ENCODE measurements at places on chromosomes 11 and 22.

GRCh38 chr11:100467821-100468508 is 219.1 kb upstream of the ARHGAP42 start:
- DNase-seq: peak; percentile 7

GRCh38 chr11:57377107-57377506 is 3.8 kb downstream of the PRG3 start:
- DNase-seq: no peak

GRCh38 chr11:79237091-79237490 is 203.7 kb downstream of the TENM4 start:
- no peak for DNase-seq

- no peak for DNase-seq
Measured at GRCh38 chr22:29873943-29874342, 9.0 kb upstream of the MTMR3 start.

GRCh38 chr11:128948583-128948982 is 5.9 kb upstream of the TP53AIP1 start:
- no peak for DNase-seq

- DNase-seq: no peak
Measured at GRCh38 chr11:77882396-77882795, 61.5 kb downstream of the AAMDC start.

- no peak for DNase-seq
Measured at GRCh38 chr11:114027391-114027790, 32.1 kb upstream of the ZBTB16 start.

GRCh38 chr22:43270314-43270908 is 72.8 kb downstream of the SCUBE1 start:
- peak; percentile 32 for DNase-seq

DNA sequence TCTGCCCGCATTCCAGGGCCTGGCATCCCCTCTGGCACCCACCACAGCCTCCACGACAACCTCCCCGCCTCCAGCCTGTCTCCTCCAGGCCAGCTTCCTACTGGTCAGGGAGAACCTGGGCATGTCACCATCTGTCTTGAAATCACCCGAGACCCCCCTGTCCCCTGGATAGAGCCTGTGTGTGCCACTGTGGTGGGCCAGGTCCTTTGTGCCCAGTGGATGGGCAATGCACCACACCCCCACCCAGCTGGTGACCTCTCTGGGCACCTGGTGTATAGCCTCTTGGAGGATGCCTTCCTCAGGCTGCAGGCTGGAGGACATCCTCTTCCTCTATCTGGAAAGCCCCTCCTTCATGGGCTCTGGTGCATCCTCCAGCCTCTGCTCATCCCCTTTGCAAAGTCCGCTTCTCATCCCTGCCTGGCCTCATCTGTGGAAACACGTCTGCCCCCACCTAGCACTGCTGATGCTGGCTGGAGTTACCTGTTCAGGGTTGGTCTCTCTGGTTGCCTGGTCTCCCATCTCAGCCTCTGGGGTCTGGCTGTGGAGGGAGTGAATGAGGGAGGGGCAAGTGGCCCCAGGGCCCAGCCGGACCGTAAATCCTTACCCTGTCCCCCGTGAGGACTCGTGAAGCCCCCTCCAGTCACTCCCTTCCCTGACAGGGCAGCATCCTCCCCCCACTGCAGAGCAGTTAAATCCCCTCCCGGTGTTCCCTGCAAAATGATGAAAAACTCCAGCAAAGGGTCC is 589.6 kb downstream of the TBC1D22A start:
- no peak for DNase-seq

DNA sequence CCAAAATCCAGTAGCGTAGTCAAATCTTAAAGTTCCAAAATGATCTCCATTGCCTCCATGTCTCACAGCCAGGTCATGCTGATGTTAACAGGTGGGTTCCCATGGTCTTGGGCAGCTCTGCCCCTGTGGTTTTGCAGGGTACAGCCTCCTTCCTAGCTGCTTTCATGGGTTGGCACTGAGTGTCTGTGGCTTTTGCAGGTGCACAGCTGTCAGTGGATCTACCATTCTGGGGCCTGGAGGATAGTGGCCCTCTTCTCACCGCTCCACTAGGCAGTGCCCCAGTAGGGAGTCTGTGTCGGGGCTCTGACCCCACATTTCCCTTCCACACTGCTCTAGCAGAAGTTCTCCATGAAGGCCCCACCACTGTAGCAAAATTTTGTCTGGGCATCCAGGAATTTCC is 132.8 kb downstream of the KCNC1 start:
- DNase-seq: no peak

GRCh38 chr11:72856065-72856464 is 41.9 kb downstream of the ATG16L2 start:
- DNase-seq: no peak

DNA sequence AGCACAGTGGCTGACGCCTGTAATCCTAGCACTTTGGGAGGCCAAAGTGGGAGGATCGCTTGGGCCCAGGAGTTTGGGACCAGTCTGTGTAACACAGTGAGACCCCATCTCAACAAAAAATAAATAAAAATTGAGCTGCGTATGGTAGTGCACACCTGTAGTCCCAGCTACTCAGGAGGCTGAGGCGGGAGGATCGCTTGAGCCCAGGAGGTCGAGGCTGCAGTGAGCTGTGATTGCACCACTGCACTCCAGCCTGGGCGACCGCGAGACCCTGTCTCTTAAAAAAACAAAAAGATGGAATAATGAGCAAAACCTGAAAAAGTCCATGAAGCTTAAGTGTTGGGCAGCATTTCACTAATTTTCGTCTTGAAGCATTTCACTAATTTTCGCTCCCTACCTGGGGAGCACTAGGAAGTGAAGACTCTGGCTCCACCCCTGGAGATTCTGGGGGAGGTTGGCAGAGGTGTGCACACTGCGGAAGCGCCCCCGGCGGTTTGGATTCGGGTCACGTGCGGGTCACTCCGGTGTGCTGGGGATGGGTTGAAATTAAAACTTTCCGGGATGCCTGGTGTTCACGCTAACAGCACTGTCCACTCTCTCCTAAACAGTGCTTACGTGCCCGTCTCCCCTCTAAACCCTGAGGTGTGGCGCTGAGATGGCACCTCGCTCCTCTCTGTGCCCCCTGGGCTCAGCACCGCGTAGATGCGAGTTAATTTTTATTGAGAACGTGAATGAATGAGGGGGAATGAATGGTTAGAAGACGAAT is 906 bp upstream of the NAA40 start:
- peak; percentile 76 for DNase-seq

DNA sequence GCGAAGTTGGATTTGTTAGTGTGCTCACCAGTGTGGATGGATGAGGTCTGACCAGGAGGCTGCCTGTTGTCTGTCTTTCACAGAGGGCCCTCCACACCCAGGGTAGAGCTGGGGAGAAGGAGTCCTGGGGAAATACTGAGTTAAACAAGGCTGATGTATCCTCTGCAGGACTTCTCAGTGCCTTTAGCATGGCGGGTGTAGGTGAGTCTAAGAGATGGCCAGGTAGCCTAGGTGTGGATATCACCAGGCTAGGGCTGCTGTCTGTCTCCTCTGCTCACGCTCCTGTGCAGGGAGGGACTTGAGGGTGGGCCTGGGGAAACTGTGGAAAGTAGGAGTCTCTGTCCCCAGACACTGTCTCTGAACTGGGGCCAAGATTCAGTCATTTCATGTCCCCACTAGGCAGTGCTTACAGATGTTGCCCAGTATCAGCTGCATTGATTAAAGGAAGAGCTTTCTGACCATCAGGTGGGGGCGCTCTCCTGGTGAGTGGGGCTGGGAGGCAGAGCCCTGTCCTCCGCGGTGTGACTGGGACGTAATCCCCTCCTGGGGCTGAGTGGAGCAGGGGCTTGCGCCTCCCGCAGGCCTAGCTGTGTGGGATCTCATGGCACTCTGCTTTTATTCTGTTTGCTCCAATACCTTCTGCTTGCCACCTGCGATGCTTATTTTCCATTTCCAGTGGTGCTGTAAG is 35.5 kb upstream of the CCDC188 start:
- peak; percentile 10 for DNase-seq

DNA sequence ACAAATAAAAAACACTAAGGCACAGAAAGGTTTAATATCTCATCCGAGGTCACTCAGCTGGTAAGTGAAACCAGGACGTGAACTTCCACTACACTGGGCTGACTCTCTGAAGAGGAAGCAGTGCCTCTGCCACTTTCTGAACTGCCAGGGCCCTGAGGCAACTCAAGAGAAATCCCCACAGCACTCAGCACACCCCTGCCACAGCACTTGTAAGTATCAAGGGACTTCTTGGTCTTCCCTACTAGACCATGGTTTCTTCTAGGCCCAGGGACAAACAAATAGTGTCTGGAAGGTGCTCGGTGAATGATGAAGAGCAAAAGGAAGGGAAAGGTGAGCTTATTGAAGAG is 49.7 kb downstream of the RPL27A start:
- no peak for DNase-seq

DNA sequence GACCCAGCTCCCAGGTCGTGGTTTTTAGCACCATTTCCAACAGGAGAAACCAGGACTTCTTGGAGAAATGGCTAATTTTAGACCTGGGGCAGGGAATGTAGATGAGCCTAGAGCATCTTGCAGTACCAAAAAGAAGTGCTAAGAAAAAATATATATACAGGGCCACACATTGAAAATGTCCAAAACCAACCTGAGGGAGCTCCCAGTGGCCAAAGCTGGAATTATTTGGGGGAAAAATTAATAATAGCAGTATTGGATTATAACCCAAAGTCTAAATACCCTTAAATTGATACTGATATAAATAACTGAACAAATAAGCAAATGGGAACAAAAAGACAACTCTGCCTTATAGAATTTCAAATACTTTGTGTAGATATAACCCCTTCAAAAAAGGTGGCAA is 108.0 kb downstream of the PARVA start:
- DNase-seq: peak; percentile 17

GRCh38 chr11:6377902-6378639 is 12.2 kb upstream of the SMPD1 start:
- DNase-seq: peak; percentile 49

DNA sequence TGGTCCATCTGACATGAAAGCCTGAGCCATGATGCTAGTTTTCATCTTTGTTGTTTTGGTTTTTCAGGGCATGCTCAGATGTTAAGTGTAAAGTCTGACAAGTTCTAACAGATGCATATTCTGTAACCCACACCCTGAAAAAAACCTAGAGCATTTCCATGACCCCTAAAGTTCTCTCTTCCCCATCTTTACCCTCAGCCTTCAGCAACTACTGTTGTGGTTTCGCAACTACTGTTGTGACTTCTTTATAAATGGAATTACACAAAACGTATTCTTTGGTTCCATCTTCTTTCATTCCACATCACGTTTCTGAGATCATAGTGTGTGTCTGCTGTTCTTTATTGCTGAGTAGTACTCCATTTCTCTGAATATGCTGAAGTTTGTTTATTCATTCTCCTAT is 65.1 kb upstream of the LDLRAD3 start:
- DNase-seq: no peak

- DNase-seq: peak; percentile 48
Measured at GRCh38 chr11:36509201-36509639, 852 bp downstream of the TRAF6 start.

DNA sequence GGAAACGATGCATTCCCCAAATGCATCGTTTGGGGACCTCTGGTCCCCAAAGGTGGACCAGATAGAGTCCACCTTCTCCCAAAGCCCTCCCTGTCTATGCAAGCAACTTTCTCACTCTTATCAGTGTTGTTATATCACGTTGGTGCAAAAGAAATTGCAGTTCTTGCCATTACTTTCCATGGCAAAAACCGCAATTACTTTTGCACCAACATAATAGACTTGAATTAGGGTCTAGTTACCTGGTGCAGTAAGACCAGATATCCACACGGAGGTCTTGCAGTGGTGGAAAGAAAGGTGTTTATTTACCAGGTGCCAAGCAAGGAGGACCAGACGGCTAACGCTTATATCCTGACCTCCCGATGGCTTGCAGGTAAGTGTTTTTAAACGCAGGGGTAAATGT is 129.0 kb downstream of the MIAT start:
- DNase-seq: no peak

- DNase-seq: peak; percentile 74
Measured at GRCh38 chr11:72225411-72225951, 914 bp downstream of the INPPL1 start.

DNA sequence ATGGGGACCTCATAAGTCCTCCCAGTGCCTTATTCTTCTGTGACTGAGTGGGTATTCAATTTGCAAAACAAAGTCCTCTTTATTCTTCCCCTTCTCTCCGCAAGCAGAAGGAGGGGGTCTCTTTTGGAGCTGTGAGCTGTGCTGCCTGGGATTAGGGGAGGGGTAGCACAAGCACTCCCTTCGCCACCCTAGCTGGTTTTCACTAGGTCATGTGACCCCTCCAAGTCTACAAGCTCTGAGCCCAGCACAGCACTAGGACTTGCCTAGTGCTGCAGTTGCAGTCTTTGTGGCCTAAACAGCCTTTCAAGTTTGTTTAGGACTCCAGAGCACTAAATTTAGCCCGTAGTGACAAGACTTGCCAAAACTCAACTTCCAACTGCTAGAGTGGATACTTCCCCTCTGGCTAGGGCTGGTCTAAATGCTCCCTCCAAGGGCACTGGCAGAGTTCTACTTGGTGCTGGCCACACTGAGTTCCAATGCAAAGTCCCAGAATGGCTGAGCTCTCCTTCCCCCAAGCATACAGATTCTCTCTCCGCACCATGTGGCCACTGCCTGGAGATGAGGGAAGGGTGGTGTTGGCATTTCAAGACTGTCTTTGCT is 25.4 kb downstream of the TAF1D start:
- no peak for DNase-seq

DNA sequence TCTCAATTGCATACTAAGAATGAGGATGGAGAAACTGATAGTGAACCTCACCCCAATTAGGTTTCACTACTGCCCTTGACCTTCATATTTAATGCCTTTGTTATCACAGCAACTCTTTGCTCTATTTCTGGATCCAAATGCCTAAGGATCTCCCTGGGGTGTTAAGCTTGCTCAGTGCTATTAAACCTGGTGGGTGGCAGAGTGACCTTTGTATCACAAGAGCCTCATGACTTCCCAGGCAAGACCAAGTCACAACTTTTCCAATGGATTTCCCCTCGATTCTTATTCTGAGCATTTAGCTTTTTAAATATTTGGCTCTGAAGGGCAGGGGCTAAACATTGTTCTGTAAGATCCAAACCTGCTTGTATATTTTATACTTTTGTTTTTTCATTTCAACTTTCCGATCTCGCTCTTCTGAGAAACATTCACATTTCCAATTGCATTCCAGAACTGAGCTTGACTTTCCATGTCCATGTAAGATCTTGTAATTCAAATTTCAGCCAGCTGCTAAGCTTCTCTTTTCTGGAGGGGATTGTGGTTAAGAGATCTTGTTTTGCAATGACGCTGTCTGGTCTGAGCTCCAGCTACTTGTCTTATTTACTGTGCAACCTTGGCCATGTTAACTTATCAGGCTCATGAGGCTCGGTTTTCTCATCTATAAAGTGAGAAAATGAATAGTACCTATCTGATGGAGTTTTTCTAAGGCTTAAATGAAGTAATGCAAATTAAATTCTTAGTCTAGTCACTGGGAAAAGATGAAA is 6.4 kb upstream of the EHF start:
- no peak for DNase-seq

Data from DMS53 (cell line).